Endodermal cell (in vitro differentiated cells): ENCODE measurements at places on chromosomes 2 and 18.

DNA sequence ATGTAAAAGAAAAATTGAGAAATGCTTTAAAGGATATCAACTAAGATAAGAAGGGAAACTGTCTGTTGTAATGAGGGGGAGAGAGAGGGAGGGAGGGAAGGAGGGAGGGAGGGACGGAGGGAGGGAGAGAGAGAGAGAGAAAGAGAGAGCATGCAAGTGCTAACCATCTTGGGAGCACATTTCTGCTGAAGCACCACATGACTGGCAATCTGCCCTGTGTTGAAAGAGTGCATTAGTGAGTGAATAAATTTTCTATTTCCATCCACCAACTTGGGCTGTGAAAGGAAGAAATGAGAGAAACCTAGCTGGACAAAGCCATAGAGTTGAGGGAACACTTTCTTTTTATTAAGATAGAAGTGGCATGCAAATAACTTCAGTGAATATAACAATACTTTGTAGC lies 110.7 kb downstream of the TMX3 start:
- H3K27me3 ChIP-seq: no peaks in the 10 kb centered on the region
- H3K27ac ChIP-seq: no peak overlapping the region
- no peak overlapping the region for H3K4me3 ChIP-seq
- no peaks in the 10 kb centered on the region for H3K36me3 ChIP-seq

GRCh38 chr18:57698571-57699276 lies 77.1 kb upstream of the NARS1 start:
- H3K27me3 ChIP-seq: no peaks in the 10 kb centered on the region
- H3K27ac ChIP-seq: no peak overlapping the region
- no peak overlapping the region for H3K4me3 ChIP-seq
- H3K36me3 ChIP-seq: no peaks in the 10 kb centered on the region

DNA sequence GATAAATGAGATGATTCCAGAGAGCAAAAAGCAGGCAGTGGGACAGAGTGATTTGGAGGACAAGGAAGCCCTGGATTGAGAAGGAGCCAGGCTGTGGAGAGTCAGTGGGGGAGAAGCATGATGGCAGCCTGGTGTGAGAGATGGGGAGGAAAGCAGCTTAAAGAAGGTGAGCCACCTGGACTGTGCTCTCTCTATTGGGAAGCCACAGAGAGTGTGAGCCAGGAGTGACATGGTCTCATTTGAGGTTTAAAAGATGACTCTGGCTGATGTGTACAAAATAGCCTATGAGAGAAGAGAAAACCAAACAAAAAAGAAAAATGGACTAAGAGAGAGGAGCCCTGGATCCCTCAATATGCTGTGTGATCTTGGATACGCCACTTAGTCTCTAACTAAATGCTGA lies 12.9 kb upstream of the EPAS1 start:
- peaks cover 6% of the 10 kb centered on the region for H3K4me1 ChIP-seq
- H3K27me3 ChIP-seq: peaks cover 10% of the 10 kb centered on the region
- no peaks in the 10 kb centered on the region for H3K36me3 ChIP-seq

GRCh38 chr2:163493359-163494298 lies 242.2 kb downstream of the FIGN start:
- no peak for DNase-seq
- no peak overlapping the region for H3K27ac ChIP-seq
- H3K4me1 ChIP-seq: no peaks in the 10 kb centered on the region

- H3K4me3 ChIP-seq: no peak overlapping the region
- no peaks in the 10 kb centered on the region for H3K4me1 ChIP-seq
- no peak overlapping the region for H3K27ac ChIP-seq
These were observed 123.1 kb downstream of the PRPF40A start for GRCh38 chr2:152594022-152594766.

DNA sequence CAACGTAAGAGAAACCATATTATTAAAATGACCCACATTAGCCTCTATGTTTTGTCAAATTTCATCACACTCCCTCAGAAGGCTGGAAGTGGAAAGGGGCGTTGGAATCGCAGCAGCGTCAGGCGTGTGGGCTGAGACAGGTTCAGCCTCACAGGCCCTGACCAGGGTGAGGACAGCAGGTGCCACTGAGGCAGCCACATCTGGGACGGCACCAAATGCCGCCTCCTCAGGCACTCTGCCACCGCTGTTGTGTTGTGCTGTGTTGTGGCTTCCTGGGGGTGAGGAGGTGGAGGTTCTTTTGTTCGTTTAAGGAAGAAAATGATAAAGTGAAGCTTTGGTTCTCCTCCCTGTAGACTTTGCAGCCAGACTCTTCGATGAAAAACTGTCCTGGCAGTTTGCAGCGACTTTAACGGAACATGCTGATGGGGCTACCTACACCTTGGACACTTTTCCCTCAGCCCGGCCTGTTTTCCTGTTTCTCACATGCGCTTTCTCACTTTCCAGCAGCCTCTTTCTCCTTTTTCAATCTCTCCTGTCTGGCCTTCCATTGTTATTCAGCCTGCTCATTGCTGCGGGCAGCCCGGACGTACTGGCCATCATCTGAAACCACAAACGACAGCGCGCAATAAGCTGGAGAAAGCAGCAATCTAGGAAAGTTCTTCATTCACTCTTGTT lies 44.9 kb upstream of the SALL3 start:
- no peaks in the 10 kb centered on the region for H3K4me1 ChIP-seq
- H3K4me3 ChIP-seq: no peak overlapping the region
- no peak for DNase-seq
- no peaks in the 10 kb centered on the region for H3K36me3 ChIP-seq
- no peak overlapping the region for H3K27ac ChIP-seq

GRCh38 chr2:176111309-176111663 lies 4.2 kb downstream of the HOXD11 start:
- peaks cover 99% of the 10 kb centered on the region for H3K27me3 ChIP-seq
- H3K4me3 ChIP-seq: no peak overlapping the region
- peak; percentile 92 for DNase-seq
- no peak overlapping the region for H3K27ac ChIP-seq
- H3K4me1 ChIP-seq: no peaks in the 10 kb centered on the region

DNA sequence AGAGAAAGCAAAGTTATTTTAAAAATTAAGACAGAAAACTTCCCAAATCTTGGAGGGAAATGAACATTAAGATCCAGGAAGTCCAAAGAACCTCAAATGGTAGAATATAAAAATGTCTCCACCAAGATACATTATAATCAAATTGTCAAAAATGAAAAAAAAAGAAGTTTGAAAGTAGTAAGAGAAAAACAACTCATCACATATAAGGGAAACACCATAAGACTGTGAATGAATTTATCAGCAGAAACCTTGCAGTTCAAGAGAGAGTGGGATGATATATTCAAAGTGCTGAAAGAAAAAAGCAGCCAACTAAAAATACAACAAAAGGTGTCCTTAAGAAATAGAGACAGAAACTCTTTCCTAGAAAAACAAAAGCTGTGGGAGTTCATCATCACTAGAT lies 73.0 kb downstream of the L3MBTL4 start:
- no peaks in the 10 kb centered on the region for H3K36me3 ChIP-seq
- H3K27me3 ChIP-seq: peaks cover 11% of the 10 kb centered on the region
- H3K4me1 ChIP-seq: no peaks in the 10 kb centered on the region
- no peak for DNase-seq
- H3K4me3 ChIP-seq: no peak overlapping the region

DNA sequence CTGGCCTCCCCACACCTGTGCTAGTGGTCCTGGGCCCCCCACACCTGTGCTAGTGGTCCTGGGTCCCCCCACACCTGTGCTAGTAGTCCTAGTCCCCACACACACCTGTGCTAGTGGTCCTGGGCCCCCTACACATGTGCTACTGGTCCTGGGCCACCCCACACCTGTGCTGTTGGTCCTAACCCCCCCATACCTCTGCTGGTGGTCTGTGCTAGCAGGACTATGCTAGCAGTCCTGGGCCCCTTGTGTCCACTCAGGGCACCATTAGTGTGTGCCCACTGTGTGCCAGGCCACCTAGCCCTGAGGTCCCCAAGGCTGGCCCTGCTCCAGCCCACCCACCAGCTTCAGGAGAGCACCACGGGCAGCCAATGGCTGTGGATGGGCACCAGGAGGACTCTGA lies 558.2 kb upstream of the SALL3 start:
- H3K27me3 ChIP-seq: no peaks in the 10 kb centered on the region
- no peak for DNase-seq
- H3K27ac ChIP-seq: no peak overlapping the region
- no peak overlapping the region for H3K4me3 ChIP-seq
- no peaks in the 10 kb centered on the region for H3K36me3 ChIP-seq

GRCh38 chr2:97011977-97012569 lies 25.7 kb upstream of the FAM178B start:
- H3K27me3 ChIP-seq: no peaks in the 10 kb centered on the region
- no peaks in the 10 kb centered on the region for H3K4me1 ChIP-seq

- DNase-seq: peak; percentile 23
- H3K4me1 ChIP-seq: no peaks in the 10 kb centered on the region
- no peaks in the 10 kb centered on the region for H3K36me3 ChIP-seq
- no peak overlapping the region for H3K4me3 ChIP-seq
- no peak overlapping the region for H3K27ac ChIP-seq
- no peaks in the 10 kb centered on the region for H3K27me3 ChIP-seq
These were observed 97.8 kb upstream of the GLI2 start for GRCh38 chr2:120637847-120638246.

DNA sequence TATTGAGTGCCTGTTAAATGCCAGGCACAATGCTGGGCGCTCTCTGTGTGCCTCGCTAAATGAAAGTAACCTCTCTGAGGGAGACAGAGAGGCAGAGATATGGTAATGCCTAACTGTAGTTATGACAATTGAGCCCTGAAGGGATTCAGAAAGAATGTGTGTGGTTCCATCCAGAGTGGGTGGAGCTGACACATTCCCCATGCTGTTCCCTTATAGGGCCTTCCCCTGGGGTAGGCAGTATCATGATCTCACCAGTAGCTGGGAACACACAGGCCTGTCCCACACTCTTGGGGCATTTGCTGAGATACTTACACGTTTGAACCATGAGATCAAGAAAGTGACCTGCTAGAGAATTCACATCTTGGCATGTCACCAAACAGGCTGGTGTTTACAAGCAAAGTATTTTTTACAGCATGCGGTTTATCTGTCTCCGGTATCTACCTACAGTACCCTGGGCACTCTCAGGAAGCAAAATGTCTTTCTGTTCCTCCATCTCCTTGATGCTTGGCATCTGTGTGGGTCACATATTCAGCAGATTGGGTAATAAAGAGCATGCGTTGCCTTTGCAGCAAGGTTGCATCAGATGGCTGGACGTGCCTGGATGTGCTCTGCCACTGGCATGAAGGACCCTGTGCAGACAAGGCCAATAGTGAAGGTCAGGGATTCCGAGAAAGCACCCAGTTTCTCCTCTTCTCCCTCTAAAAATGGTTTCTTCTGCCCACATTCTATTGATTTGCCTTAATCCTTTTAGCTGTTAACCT lies 9.4 kb downstream of the CTIF start:
- peaks cover 25% of the 10 kb centered on the region for H3K36me3 ChIP-seq
- H3K27ac ChIP-seq: no peak overlapping the region
- peaks cover 29% of the 10 kb centered on the region for H3K4me1 ChIP-seq
- H3K27me3 ChIP-seq: no peaks in the 10 kb centered on the region

- DNase-seq: no peak
- H3K36me3 ChIP-seq: peaks cover 7% of the 10 kb centered on the region
- peak overlapping the region; percentile 38 for H3K27ac ChIP-seq
- no peaks in the 10 kb centered on the region for H3K4me1 ChIP-seq
- no peak overlapping the region for H3K4me3 ChIP-seq
These were observed 227.9 kb downstream of the GBX2 start for GRCh38 chr2:235940330-235940729.

DNA sequence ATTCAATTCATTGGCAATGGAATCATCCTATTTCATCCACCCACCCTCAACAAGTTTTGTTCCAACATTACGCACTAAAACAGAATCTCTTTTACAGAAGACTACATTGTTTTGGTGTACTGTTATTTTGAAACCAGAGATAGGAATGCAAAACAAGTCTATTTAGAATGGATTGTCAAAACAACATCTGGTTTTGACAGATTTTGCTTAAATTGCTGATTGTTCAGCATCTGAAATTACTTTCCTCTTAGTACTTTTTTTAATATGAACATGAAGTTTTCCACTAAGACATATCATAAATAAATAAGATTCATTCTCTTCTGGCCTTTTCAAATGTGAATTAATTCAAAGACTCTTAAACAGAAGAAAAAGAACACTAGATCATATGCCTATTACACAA lies 323.9 kb upstream of the TFPI start:
- H3K27me3 ChIP-seq: no peaks in the 10 kb centered on the region
- no peak overlapping the region for H3K4me3 ChIP-seq
- no peak overlapping the region for H3K27ac ChIP-seq
- no peak for DNase-seq

DNA sequence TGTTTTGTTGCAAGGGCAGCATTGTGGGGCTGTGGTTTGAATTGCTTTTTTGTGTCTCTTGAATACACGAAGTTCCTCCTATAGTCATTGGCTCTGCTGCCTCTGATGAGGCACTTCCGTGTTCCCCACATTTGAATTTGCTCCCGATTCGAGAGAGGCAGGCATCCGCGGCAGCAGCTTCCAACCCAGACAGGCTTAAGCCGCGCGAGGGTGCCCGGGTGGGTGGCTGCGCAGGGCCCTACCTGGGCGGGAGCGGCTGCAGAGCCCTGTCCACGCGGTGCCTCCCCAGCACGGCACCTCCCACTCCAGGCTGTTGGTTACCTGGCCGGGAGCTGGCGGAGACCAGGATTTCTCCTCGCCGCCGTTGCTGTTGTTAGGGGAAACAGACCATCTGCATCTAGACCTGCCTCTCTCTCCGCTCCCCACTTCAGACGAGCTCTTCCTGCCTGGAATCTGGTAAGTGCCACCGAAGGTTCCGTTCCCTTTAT lies 151.3 kb downstream of the NEDD4L start:
- no peaks in the 10 kb centered on the region for H3K27me3 ChIP-seq
- H3K4me1 ChIP-seq: peaks cover 26% of the 10 kb centered on the region
- DNase-seq: peak; percentile 81
- H3K27ac ChIP-seq: no peak overlapping the region

DNA sequence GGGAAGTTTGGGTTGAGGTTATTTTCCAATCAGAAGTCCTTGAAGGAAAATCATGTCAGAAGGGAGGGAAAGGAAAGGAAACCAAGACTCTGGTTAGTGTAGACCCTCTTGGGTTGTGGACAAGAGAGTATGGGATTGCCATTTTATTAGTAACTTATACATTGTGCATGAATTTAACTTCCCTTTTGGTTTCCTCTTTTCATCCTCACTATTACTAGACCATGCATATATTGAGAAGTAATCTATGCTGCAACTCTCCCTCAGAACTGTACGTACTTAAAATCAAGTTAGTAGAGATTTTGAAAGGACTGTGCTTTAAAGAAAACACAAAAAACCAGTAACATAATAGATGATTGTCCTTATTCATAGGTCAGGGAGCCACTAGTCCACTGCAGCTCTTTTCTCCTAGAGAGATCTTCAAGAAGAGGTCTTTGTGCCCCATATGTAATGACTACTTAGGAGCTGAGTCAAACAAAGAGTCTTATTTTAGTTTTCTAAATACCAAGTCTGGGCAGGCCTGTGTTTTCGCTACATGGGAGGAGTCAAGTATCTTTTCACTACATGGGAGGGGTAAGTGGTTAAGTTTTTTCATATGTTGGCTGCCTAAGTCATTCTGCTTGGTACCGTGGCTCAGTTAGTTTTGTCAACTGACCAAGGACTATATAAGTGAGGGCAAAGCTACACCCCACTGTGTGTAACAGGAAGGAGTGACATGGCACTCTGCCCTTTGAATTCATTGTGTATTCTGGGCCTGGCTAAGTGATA lies 25.2 kb upstream of the FAM117B start:
- no peak overlapping the region for H3K27ac ChIP-seq
- no peaks in the 10 kb centered on the region for H3K36me3 ChIP-seq
- DNase-seq: no peak
